ENCODE measurements at places on chromosomes 16 and 17. TPM values are rescaled to one million over a fixed set of nuclear protein-coding genes. Genes with fewer than 3 reads are reported as not detected.

GLP2R gene
- total RNA-seq, result 11.2 TPM

SLC13A2 gene
- total RNA-seq, result 0.10 TPM

AXIN2 gene
- 0.96 TPM for total RNA-seq

SPATA32 gene
- 0.13 TPM for total RNA-seq

SCN4A gene
- total RNA-seq, result 0.18 TPM

GNAO1 gene
- 0.51 TPM for total RNA-seq

KIF2B gene
- total RNA-seq, result not detected

SULT1A1 gene
- total RNA-seq, result 5.3 TPM

ADAMTS18 gene
- not detected for total RNA-seq

TERB1 gene
- not detected for total RNA-seq

PHLPP2 gene
- 10.8 TPM for total RNA-seq

THRA gene
- total RNA-seq, result 18.7 TPM

METRN gene
- total RNA-seq, result 222 TPM

CD79B gene
- total RNA-seq, result not detected

CCL14 gene
- not detected for total RNA-seq

NKD1 gene
- 0.54 TPM for total RNA-seq

NEUROD2 gene
- not detected for total RNA-seq

LLGL2 gene
- total RNA-seq, result 25.5 TPM

KRT27 gene
- not detected for total RNA-seq

WFIKKN1 gene
- total RNA-seq, result 0.17 TPM

CYBC1 gene
- total RNA-seq, result 44.7 TPM

MMP28 gene
- total RNA-seq, result 4.1 TPM

ATP1B2 gene
- total RNA-seq, result 0.23 TPM

TNFSF12 gene
- 12.3 TPM for total RNA-seq

SYNGR3 gene
- 6.1 TPM for total RNA-seq

HOXB4 gene
- 0.12 TPM for total RNA-seq

CACNG3 gene
- total RNA-seq, result not detected

TBC1D3 gene
- not detected for total RNA-seq

KRTAP3-1 gene
- total RNA-seq, result not detected

LMF1 gene
- total RNA-seq, result 11.2 TPM

WNT3 gene
- total RNA-seq, result 3.8 TPM

KRT14 gene
- not detected for total RNA-seq

MYL4 gene
- total RNA-seq, result 0.17 TPM

MON1B gene
- total RNA-seq, result 37.0 TPM

CDR2L gene
- total RNA-seq, result 35.6 TPM

RHOT2 gene
- 84.1 TPM for total RNA-seq

SNN gene
- total RNA-seq, result 10.4 TPM

PLLP gene
- 1.3 TPM for total RNA-seq

SLC25A10 gene
- total RNA-seq, result 47.5 TPM

SOCS1 gene
- 1.7 TPM for total RNA-seq

GJD3 gene
- 0.87 TPM for total RNA-seq

GRB7 gene
- total RNA-seq, result 4.8 TPM

TPSB2 gene
- not detected for total RNA-seq

AOC3 gene
- 1.1 TPM for total RNA-seq

CACNG1 gene
- total RNA-seq, result not detected

CFAP97D1 gene
- 0.07 TPM for total RNA-seq

MYH3 gene
- total RNA-seq, result 1.4 TPM

CDH5 gene
- total RNA-seq, result 0.27 TPM

SMIM22 gene
- not detected for total RNA-seq

Measured in A549 treated with RU486 at 1 μM for 4 hours (cell line).